ENCODE measurements at places on chromosomes 11 and 22. TPM values are rescaled to one million over a fixed set of nuclear protein-coding genes. Genes with fewer than 3 reads are reported as not detected.

- peak; percentile 49 for DNase-seq
Measured at GRCh38 chr22:46537946-46538813, 760 bp upstream of the CELSR1 start.

GRCh38 chr11:125369808-125370207, 126.3 kb downstream of the FEZ1 start:
- no peak for DNase-seq

DNA sequence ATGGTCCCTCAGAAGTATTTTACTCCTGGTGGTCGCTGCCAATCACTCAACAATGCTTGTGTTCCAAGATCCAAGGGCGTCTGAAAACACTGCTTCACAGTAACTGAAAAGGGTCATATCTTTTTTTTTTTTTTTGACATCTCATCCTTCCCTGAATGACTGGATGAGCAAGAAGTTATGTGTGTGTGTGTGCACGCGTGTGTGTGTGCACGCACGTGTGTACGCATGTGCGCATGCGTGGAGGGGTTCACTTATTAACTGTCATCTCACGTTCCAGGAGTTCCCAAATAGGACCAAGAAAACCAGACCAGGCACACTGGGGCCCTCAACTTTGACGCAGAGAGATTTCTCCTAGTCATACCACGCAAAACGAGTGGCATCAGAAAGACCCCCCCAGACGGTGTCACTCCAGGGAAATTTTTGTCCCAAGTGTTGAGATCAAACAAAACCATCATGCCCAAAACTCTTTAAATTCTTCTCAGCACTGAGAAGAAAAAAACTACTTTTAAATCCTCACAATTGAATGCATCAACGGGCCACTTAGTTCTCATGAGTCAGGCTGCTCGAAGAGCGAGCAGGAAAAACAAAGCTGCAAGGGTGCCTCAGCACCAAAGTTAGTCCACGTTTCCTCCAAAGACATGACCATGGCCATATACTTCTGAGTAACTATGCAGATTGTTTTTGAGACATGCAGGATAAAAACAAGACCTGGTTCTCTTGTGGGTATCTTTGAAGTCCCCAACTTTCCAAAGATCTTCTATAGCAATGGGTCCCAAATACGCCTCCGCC, 12.9 kb downstream of the MN1 start:
- no peak for DNase-seq

DNA sequence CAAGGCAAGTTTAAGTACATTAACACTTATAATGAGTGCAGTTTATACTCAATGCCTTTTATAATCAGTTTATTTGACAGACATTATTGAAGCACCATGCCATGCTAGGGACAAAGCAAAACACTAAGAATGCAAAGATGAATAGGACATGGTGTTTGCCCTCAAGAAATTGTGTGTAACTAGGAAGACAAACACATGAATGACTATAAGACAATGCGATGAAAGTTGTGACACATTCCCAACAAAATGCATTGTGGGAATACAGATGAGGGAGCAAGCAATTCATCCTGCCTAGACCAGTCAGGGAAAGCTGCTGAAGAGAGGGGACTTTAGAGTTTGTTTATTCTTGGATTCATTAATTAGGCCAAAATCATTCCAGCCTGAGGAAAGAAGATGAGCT, 133.8 kb upstream of the TRPC6 start:
- DNase-seq, result no peak

DNA sequence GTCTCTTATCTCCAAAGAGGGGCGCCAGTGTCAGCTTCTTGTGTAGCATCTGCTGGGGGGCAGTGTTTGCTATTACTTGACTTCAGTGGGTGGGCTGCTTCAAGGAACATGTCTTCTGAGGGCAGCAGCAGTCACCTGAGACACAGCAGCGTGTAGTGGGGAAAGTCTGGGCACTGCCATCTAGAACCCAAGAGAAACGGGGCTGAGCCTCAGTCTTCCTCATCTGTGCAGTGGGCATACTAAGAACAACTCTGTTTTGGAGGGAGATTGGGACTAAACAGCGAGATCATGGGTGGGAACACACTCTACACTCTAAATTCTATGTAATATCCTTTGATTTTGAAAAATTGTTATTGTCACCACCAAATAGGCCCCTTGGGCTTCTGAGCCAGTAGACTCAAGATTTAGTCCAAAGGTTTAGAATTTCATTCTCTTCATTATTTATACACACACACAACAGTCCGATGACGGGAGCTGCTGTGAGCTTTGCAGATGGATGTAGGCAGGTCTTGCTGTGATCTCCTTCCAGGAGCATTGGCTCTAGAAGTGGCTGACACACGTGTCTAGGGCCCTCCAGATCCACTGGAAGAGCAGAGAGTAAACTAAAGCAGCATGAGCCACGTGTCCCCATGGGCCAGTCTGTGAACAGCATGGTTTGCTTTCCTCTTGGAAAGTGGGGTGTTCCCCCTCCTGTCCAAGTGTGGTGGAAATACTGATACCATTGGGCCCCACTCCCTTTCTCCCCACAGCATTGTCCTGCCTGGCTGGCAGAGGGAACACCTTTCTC, 51.8 kb downstream of the TRAF6 start:
- DNase-seq, result no peak

GRCh38 chr11:31943056-31943780, 132.1 kb upstream of the PAX6 start:
- no peak for DNase-seq

GRCh38 chr11:133825156-133825555, 20.2 kb downstream of the SPATA19 start:
- DNase-seq, result no peak

DNA sequence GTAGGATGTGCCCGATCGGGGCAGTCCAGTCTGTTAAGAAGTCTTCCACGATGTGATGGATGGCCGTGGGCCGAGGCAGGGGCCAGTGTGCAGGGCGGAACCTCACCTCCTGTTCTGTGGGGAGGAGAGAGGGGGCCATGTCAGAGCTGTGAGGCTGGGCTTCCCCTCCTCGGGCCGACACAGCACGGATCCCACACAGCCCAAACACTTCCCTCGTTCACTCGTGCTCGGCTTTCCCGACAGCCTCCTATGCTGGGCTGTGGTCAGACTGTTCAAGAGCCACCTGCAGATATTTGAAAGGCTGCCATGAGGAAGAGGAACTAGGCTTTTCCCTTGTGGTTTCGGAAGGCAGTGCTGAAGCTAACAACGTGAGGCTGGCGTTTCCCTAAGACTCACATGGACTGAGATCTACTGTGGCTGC, 12.3 kb upstream of the TXN2 start:
- DNase-seq, result no peak

GRCh38 chr22:27116312-27117086, 459.1 kb downstream of the MIAT start:
- DNase-seq, result no peak

- DNase-seq, result no peak
Measured at GRCh38 chr11:131372234-131372962, 2.0 kb downstream of the NTM start.

GRCh38 chr11:13861411-13861810, 101.1 kb upstream of the SPON1 start:
- no peak for DNase-seq

DNA sequence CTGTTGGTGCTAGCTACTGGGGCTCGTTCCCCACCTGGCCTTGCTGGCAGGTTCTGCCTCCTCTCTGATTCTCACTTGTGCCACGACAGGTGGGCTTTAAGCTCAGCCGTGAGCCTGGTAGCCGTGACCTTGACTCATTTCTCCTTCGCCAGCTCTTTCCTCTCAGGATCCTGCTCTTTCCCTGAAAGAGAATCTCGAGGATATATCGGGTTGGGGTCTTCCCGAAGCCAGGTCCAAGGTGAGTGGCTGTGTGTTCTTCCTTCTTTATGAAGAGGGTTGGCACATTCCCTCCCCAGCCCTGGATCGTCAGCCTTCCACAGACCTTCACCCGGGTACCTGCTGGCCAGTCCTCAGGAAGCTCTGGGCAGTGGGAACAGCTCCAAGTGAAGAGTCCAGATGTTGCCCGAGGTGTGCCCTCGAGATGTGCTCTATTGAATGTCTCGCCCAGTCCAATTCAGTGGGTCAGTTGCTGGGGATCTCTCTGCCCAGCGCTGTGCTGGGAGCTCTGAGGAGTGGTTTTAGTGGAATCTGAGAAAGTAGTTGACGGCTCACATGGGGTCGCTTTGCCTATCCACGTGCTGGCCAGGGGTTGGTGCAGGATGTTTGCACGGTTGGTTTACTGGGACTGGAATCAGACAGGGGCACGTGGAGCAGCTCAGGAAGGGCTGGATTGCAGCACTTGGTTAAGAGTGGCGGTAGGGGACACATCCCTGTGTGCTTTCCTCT, 1.4 kb downstream of the ZNF74 start:
- no peak for DNase-seq

- peak; percentile 96 for DNase-seq
Measured at GRCh38 chr11:66347425-66348276, at the start of gene B4GAT1. Gene B4GAT1, minus strand, starts transcription at chr11:66347629. Its CDS starts 84 bp downstream, at chr11:66347545.

DNA sequence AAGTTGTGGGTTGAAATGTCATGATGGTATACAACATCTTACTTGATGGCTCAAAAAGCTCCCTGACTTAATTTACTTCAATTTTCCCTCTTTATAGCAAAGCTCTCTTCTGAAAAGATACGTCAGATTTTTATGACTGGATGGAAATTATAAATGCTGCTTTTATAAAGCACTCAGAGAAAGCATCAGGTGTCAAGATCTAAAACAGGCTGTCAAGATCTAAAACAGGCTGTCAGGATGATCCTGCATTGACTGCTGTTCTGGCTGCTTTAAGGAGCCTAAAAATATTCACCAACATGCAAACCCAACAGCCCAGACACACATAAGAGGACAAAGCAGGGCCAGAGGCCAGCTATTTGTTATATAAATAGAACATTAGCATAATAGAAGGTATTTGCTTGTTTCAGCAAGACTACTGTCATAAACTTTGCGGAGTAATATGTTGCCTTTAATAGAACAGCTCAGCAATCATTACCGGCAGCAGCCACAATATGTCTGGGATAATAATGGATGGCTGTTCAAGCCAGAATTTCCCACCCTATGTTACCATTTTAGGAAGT, 77.3 kb upstream of the ANO5 start:
- peak; percentile 68 for DNase-seq

DNA sequence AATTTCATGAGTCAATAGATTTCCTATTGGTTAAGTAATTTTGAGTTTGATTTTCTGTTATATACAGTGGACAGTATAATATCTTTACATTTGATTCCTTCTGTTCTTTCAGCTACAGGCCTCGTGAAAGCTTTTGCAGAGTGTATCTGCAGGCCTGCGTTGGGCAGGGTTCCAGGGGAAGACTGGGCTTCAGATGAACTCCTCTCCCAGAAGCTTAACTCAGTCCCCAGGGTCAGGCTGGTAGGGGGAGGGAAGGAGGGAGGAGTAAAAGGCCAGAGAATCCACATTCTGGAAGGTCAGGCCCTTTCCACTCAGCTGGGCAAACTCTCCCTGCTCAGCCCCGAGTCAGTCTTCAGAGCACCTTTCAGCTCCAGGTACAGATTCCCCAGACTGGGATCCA, 100.4 kb upstream of the NECTIN1 start:
- DNase-seq, result no peak

- no peak for DNase-seq
Measured at GRCh38 chr11:2751523-2752203, 51.9 kb upstream of the KCNQ1OT1 start.

DNA sequence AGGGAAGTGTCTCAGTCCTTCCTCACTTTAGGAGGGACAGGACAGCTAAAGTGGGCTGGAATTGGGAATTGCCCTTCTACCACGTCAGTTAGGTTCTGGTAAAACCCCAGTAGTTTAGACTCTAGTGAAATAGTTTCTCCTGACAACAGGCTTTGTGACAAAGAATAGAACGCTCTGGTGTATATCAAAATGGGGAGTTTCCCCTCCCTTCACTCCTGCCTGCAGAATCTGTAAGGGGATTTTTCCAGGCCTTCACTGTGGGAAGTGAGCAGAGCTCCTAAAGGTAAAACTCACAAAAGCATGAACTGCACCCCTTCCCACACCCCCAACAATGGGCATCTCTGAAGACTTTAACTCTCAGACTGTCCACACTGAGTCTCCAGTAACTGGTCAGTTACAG, 460.9 kb upstream of the LRRC4C start:
- no peak for DNase-seq

DNA sequence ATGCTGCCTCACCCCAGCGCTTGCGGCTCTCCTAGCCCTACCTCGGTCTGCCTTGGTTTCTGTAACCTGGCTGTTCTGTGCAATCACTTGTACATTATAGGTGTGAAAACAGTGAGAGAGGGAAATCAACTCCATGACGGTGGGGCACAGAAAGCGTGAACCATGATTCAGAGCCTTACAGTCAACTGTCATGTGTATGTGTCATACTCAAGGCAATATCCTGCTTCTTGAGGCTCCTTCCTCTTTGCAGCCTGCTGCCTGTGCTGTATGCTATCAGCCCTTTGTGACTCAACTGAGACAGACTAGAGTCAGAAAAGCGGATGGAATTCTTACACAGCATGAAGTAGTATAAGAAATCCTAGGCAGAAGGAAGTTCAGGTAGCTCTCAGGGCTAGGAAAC, 2.1 kb downstream of the NRIP3 start:
- DNase-seq, result no peak

DNA sequence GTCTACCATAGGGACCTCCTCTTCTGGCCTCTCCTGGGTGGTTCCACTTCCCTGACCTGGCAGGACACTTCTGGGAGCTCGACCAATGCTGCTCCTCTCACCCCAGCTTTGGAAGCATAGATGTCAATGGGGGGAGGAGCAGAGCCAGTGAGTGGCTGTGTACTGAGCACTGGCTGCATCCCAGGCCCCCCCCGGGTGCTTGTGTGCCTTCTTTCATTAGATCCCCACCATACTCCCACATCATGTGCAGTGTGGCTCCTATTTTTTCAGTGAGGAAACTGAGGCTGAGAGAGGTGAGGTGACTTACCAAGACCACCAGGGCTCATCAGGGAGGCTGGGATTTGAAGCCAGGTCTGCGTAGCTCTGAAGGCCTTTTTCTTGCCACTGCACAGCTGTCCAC, 44.3 kb downstream of the LRRC32 start:
- no peak for DNase-seq

GRCh38 chr11:70761094-70761907, 363.0 kb downstream of the CTTN start:
- no peak for DNase-seq

DNA sequence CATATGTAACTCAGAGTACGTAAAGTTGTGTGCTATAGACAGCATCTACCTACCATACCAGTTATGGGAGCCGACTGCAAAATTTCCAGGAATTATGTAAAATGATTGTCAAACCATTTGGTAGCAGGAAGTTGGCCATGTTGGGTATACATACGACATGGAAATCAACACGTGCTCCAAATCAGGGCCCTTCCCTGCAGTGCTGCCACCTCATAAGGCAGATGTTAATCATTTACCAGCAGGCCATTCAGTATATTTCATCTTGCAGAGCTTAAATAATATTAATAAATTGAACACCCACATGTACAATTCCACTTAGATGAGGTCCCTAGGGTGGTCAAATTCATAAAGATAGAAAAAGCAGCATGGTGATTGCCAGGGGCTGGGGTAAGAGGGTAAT, 9.8 kb downstream of the MS4A18 start:
- DNase-seq, result no peak

Gene CBX7
- 8.3 TPM for total RNA-seq

Gene MIOX
- not detected for total RNA-seq

Gene PITPNM1
- 17.1 TPM for total RNA-seq

Gene SLC22A12
- not detected for total RNA-seq

Gene C11orf16
- total RNA-seq, result not detected

Gene OR51I1
- total RNA-seq, result not detected

Gene GGTLC3
- not detected for total RNA-seq

Gene APOBEC3C
- 5.8 TPM for total RNA-seq

Gene XBP1
- 158 TPM for total RNA-seq

Gene RASD2
- 2.8 TPM for total RNA-seq

Gene GP1BB
- total RNA-seq, result 19.0 TPM

Gene FAT3
- total RNA-seq, result 22.8 TPM

Gene GLB1L2
- 1.8 TPM for total RNA-seq

Gene RAB39A
- total RNA-seq, result 0.72 TPM

Gene TIGD3
- total RNA-seq, result not detected

Gene MUC2
- 1.8 TPM for total RNA-seq

Gene MS4A13
- not detected for total RNA-seq

Gene OR51G2
- not detected for total RNA-seq

Measured in tongue (tissue), 3 donors.